ENCODE measurements at places on chromosomes 4 and X. TPM values are rescaled to one million over a fixed set of nuclear protein-coding genes. Genes with fewer than 3 reads are reported as not detected.

Gene SLC9B1
- 3.5 TPM for polyA plus RNA-seq

DNA sequence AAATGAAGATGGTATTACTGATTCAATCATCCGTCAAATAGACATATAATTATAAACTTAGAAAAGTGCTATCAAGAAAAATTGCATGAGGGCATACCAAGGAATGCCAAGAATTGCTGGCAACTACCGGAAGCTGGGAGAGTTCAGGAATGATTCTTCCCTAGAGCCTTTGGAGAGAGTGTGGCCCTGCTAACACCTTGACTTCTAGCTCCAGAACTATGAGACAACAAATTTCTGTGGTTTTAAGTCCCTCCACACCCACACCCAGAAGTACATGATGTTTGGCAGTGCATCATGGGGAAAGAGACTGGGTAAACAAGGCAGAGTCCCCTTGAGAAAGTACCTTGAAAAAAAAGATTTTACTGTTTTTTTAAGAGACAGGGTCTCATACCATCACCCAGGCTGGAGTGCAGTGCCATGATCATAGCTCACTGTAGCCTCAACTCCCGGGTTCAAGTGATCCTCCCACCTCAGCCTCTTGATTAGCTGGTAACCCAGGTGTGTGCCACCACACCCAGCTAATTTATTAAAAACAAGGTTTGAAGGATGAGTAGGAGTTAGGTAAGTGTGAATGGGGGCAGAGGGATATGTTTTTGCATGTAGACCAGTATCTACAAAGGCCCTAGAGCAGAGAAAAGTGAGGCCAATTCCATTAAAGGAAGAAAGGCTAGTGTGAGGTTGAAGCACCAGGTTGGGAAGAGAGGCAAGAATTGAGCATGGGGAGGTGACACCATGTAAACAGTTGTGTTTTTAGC, 53.1 kb downstream of the GSX2 start:
- DNase-seq = no peak

Gene ASMT
- polyA plus RNA-seq = 0.08 TPM

Gene GRIPAP1
- polyA plus RNA-seq = 42.5 TPM

GRCh38 chrX:111035256-111035655, 60.7 kb upstream of the PAK3 start:
- DNase-seq = no peak

Gene FGFR3
- 92.6 TPM for polyA plus RNA-seq

Gene SSX2B
- 0.08 TPM for polyA plus RNA-seq

DNA sequence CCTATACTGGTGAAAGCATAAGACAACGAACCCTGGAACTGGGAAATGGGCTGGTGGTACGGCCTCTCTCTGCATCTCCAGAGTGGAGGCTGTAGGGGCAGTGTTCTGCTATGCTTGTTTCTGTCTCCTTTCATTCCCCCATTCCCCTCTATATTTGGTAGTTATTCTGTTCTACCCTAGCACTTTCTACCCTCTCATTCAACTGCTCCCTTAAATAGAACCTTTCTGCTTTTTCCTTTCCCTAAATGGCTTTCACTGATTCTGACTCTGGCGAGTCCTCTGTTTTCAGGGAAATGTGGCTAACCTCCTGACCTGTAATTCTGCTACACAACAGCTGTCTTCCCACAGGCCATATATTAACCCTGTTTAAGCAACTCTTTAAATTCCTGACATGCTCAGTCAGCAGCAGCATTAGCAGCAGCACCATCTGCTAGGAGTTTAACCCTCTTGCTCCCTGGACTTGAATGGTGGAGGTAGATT, 94.2 kb downstream of the CXCL13 start:
- peak; percentile 75 for DNase-seq

- no peak for DNase-seq
Observed at GRCh38 chr4:120855307-120856001, 67.1 kb downstream of the PRDM5 start.

DNA sequence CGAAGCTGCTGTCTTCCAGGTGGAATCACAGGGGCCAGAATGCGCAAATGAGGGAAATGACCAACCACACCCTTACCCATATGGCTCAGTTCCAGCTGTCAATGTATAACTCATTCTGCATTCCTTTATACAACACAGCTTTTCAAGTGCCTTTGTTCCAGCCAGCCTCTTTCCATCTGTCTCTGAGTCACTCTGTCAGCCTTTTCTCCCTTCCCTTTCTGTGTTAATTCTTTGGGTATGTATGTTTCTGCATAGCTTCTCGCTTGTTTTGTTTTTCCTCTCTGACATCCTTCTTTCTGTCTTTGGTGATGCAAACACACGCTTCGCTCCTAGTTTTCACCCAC, 54.5 kb downstream of the RS1 start:
- peak; percentile 8 for DNase-seq

Measured in right renal pelvis (tissue), 4 donors.